ENCODE measurements at places on chromosomes 2 and 18.

GRCh38 chr18:12658426-12659138 is 675 bp upstream of the SPIRE1 start:
- no peak for DNase-seq

DNA sequence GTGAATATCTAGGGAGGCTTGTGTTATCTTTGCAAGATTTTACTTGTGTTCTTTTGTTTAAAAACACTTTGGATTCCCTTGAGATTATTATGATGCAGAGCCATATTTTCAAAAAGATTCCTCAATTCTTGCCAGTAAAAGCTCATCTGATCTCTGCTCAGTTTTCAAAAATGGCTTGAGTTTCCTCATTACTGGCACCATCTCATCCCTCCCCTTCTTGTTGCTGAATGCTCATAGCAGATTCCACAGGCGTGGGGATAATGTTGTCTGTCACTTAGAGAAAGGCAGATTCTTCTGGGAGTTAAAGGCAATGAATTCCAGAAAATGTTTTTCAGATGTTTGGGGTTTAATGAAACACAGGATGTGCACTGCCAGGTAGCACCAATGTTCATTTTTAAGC is 170.4 kb upstream of the TANK start:
- DNase-seq: no peak

- no peak for DNase-seq
Observed at GRCh38 chr2:88693911-88694414, 2.5 kb downstream of the RPIA start.

- no peak for DNase-seq
Observed at GRCh38 chr18:55534996-55535395, 53.0 kb downstream of the TCF4 start.

DNA sequence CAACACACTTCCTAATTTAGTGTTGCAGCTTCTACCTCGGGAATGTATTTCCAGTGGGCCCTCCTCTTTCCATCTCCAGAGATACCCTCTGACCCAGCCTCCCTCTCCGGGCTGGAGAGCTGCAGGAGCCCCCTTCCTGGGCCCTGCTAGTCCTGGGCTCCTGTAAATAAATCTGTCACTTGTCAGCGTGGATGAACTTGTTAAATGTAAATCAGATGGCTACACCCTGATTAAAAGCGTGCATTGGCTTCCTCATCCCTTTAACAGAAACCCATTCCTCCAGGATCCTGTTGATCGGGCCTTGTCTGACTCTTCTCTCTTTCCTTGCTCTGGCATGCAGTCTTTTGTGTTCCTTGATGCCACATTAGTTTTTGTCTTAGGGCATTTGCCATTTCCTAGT is 2.4 kb downstream of the ZNF236 start:
- no peak for DNase-seq

GRCh38 chr2:193482557-193482956 is 1287.8 kb upstream of the TMEFF2 start:
- DNase-seq: no peak

DNA sequence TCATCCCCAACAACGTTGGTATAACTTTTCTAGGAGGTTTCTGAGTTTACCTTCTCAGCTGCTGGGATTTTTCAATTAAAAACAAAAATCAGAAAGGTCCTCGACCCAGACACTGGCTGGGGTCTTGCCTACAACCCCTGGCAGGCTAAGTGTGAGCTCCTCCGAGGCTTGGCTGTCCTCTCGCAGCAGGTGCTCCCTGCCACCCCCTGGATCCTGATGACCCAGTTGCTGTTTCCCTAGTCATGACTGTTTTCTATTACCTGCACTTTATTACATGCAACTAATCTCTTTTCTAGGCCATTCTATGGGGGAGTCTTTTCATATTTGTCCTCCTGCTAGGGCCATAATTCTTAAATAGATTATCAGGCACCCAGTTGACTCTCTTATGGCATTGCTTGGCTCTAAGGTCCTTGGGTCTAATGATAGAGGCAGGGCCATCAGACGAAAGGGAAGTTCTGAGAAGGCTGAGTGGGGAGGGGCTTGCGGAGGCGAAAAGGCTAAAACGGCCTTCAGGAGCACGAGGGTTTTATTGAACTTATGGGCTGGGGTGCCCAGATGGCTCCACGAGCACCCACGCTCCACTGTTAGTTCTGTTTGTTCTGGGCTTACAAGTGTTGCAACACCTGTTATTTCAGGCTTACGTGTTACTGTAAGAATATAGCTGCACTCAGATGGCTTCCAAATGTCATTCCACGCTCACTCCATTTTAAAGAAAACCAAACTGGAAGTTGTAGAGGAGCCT is 166.0 kb downstream of the NCK2 start:
- DNase-seq: no peak

GRCh38 chr2:197359859-197360258 is 49.3 kb upstream of the ANKRD44 start:
- DNase-seq: no peak

- DNase-seq: no peak
Observed at GRCh38 chr2:96205888-96206287, 2.7 kb downstream of the STARD7 start.

GRCh38 chr2:149725234-149725633 is 137.7 kb upstream of the MMADHC start:
- DNase-seq: no peak

DNA sequence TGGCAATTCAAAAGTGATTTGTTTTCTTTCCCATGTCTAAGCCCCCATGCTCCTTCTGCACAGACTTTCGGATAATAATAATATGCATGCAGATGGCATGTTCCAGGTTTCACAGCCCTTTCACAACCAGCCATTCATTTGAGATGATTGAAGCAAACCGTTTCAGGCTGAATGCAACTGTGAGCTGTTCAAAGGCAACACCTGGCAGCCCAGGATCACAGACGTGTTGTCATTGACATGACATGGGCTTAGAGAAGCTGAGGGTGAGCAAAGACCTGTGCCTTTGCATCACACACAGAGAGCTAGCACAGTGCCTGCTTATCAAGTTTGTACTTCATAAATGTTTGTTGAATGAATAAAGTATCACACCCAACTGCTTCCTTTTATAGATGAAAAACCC is 12.4 kb upstream of the ERMN start:
- no peak for DNase-seq

DNA sequence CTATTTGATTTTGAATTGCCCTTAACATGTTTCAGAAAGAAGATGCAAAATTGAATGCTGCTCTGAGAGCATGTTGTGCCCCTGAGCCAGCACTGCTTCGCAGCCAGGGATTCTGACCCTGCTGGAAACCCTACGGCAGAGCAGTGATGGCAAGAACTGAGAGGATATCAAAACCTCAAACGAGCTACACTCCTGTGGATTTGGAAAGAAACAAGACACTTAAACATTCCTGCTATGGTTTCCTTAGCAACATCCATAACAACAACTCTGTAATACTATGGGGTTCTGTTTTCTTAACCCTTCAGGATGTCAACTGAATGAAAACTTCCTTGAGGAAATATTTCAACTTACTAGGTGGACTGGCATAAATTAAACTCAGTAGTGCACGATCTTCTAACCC is 649.1 kb downstream of the NYAP2 start:
- DNase-seq: no peak
